Vagina (tissue), 2 donors: ENCODE measurements at places on chromosomes 1 and 21.

- DNase-seq, result no peak
Observed at GRCh38 chr1:89364954-89365550, 1.2 kb downstream of the GBP6 start.

GRCh38 chr1:194809665-194810064 is 1623.3 kb upstream of the B3GALT2 start:
- no peak for DNase-seq

DNA sequence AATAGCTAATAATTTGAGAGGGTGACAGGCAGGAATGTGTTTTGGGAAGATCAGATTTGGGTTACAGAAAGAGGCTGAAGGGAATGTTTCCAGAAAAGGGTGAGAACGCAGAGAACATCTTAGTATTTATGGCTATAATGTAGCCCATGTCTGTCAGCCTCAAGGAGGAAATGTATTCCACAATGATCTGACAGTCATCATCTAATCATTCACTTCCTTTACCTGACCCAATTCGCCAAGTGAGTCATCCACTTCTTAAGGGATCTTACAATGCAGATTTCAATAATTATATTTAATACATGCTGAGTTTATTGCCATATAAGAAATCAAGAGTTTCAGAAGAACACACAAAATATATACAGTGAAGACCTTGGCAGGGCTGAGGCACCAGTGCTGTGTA is 10.8 kb downstream of the TRIM45 start:
- no peak for DNase-seq

GRCh38 chr1:203408486-203409481 is 57.9 kb upstream of the FMOD start:
- no peak for DNase-seq

DNA sequence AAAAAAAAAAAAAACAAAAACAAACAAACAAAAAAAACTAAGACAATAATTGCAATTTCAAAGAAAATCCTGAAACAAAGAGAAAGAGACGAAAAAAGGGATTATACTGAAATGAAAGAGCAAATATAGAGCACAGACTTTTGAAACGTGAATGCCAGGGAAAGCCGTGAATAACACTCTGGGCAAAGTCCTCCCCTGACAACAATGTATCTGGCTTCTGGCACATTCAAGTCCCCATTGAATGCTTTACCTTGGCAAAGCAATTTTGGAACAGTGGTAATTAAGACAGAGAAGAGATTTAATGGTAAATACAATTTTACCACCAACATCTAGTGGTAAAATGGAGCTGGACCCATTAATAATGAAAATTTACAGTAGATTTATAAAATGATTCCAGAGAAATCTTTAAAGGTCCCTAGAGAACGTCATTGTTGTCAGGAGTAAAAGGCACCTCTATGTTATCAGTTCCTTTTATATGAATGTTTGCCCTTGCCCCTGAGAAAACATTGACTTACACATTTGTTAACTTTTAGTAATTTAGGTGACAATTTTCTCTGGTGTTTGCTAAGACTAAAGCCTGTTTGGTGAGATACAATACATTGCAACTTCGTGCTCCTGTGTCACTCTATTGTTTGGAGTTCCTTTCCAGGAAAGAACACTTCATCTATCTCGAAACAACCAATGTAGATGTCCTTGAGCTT is 89.7 kb downstream of the GREM2 start:
- no peak for DNase-seq

GRCh38 chr1:47655521-47656300 is 217.9 kb downstream of the FOXD2 start:
- no peak for DNase-seq

DNA sequence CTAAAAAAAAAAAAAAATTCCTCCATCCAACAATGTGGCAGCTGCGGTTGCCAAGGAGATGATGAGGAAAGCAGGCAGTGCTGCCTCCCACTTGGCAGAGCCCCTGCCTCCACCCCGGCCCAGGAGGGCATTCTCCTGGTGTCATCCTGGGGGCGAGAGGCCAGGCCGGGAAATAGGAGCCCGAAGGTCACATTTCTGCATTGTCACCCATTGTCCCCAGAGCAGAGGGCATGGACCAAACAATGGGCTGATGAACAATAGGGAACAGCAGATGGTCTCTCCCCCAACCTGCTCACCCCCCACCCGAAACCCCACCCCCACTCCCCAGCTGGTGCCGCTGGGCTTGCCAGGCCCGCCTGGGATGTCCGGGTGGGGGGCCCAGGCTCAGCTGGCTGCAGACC is 37.3 kb downstream of the CAMK2N1 start:
- no peak for DNase-seq

DNA sequence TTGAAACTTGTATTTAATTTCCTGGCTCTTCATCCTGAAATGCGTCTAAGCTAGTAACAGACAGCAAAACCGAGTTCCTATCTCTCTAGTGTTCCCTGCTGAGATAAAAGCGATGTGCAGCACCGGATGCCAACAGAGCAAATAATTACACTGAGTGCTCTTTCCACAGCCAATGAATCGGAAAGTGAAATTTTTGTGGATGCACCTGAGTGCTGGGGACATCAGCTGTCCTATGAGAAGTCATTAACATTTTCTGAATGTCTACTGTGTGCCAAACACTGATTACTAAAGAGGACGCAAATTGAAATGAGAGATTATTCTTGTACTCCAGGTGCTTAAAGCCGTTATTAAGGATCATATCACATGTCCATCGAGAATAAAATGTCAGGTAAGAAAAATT is 278.0 kb downstream of the RGS7 start:
- no peak for DNase-seq

DNA sequence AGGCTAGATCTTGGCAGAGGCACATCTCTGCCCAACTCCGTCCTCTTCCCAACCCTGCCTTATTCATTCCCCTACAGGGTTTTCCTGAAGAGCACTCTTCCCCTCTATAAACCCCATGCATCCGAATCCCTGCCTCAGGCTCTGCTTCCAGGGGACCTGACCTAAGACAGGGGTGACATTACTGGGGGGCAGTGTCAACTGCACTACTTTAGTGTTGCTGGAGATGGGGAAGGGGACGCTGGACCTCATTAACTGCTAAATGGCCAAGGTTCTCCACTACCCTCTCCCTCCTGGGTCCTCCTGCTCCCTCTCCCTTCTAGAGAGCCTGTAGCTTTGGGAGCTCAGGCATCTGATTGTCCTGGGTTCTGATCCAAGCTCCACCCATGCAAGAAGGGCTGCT is 126.2 kb downstream of the GRIK3 start:
- peak; percentile 58 for DNase-seq

DNA sequence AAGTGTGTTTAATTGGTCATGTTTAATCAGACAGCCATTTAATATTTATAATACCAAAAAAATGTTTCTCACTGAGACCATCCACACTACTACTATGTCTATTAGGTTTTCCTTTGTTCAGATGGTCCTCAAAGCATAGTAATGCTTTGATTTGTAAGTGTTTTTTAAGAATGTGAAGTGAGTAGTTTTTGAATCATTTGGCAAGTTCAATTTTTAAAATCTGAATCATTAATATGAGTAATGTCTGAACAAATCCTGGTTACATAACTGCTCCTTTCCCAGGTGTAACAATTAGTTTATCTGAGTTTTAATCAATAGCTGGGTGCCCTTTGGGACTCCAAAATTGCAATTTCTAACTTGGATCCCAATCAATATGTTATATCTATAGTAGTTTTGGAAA is 23.5 kb upstream of the RPL5 start:
- no peak for DNase-seq

DNA sequence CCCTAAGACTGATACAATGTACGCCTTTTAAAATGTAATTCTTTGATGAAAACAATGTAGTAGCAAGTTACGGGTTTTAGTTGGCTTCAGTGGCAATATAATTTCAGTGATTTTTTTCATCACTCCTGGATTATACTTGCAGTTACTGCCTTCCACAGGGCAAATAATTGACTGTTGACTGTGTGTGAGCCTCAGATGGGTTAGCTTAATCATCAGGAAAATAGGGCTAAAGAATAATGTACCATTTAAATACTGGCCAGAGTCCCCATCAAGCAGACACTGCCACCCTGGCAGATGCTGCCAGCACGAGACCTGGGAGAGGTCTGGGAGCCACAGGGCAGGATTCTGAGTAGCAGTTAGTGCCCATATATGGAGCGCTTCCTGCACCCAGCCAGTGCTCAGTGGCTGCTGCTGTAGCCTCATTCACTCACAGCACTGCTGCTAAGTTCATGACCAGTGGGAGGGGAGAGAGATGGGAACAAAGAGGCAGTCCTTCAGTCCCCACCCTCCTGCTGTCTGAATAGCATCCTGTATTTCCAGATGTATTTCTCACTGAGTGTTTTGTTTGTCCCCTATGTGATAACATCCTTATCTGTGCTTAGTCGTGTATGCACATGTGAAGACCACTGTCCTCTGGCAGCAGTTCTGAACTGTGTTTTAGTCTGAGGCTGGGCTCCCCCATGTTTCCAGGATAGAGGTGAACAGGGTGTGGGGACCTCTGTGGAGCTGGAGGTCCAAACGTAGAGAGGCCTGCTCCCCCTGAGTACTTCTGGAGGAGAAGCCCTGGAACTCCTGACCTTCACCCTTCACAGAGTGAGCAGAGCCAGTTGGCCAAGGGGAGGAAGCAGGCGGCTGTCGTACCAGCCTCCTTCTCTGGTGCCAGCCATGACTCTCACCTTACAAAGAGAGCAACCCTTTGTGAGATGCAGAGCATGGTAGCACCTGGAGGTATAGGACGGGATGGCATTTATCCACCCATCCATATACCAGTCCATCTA is 80.4 kb downstream of the ADARB1 start:
- no peak for DNase-seq

DNA sequence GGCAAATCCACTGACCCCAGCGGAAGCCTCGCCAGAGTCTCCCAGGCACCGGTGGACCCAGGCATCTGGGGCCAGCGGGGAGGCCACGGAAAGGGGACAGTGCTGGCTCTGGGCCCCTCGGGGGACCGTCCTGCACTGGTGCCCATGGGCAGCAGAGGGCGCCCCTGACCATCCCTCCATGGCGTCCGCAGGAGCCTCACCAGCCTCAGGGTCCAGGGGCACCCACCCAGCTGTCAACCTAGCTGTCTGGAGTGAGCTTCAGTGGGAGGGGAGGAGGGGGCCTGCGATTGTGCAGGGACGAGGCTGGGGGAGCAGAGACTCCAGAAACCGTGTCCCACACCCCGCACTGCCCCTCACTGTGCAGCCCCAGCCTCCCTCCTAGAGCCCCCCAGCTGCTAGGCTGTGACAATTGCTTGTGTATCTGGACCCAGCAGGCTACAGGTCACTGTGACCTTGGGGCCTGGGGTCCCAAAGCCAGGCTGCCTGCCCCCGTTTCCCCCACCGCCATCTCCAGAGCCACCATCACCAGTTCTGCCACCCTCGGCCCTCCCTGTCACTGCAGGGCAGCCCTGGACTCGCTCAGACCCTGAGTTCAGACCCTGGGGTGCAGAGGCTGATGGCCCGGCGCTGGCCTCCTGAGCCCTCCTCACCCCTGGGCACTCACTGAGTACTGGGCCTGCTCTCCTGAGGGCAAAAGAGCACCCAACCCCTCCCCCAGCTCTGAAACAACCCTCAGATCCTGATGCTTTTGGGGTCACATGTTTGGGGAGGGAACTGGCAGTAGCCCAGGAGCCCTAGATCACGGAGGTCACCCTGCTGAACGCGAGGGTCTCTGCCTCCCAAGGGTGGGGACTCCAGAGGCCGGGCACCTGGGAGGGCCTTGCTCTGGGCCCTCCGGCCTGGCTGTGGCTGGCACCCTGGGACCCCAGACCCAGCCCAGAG is 10.6 kb upstream of the COL6A1 start:
- no peak for DNase-seq

GRCh38 chr1:84006591-84006990 is 7.7 kb upstream of the TTLL7 start:
- DNase-seq, result no peak

DNA sequence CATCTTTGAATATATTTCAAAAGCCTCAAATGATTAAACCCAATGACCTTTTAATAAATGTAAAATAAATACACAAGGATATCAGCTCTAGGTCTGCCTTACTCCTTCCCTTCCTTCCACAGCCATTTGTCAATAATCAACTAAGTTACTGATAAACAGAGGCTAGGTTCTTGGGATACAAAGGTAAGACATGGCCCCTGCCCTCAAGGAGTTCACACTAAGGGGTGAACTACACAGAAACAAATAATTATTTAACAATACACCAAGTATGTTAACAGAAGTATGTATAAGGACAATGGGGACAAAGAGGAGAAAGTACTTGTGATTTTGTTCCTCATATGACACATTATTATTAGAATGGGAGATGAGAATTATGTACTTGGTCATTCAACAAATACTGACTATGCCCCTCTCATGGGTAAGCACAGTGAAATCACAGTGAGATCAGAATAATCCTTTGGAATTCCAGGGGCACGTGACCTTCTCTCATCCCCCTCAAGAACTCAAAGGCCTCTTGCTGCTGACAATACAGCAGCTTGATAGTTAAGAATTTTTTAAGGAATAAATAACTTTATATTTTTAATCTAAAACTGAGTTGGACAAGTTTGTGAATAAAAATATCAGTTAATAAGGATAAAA is 40.2 kb downstream of the ATP1B1 start:
- DNase-seq, result no peak

DNA sequence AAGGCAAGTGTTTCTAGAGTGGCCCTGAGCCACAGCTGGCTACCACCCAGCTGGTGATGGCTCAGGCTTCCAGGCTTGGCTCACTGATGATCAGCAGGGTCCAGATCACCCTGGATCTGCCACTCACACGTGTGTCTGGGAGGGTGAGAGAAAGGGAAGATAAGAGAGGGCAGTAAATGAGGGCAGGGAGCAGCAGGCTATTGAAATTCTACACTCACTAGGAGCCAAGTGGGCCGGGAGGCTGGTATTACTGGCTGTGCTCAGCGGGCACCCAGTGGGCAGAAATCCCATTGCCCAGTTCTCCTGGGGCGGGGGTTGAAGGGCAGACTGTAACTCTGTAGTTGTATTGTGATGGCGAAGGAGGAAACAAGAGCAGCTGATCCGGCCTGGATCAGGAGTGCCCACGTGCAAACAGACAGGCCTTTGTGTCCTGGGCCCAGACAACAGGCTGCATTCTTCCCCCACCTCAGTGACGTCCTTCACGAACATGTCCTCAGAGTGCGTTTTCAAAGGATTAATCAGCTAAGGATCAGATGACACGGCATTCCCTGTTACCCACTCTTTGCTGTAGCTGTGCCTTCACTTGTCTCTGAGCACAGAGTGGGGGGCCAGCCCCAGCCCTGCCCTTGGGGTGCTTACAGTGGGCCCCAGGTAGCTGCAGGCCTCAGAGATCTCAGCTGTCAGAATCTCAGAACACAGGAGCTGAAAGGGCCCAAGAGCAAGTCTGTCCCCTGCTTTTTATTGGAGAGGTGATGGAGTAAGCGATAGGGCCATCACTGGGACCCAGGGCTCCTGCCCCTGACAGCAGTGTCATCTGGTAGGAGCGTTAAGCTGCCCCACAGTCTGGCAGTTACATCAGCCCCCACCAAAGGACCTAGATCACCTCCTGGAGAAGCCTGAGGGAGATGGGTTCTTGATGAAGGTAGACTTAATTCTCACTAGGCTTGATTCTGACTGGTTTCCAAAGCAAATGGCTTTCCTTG is 60.5 kb downstream of the ATP1A1 start:
- no peak for DNase-seq

DNA sequence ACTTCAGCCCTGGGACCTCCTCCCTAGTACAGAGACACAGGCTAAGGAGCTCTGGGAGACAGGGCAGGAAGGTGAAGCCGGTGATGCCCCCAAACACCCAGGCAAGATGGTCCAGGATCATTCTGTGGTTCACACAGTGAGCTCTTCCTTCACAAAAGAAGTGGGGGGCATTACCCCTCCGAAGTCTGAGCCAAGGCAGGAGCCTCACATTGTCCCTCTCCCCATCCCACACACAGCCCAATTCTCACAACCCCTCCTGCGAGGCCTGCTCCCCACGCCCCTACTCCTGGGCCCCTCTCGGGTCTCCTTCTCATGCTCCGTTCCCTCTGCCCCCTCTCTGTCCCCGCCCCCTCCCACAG is 10.7 kb downstream of the MEF2D start:
- no peak for DNase-seq
